Stimulated activated CD8-positive, alpha-beta memory T cell treated with anti-CD3 and anti-CD28 coated beads, Interleukin-4, amount 100 ng/mL, for 4 hours (primary cell): ENCODE measurements at places on chromosomes 1 and 21.

GRCh38 chr1:214326406-214326805, 45.4 kb downstream of the SMYD2 start:
- no peak for DNase-seq

- DNase-seq = no peak
Observed at GRCh38 chr1:90204780-90205179, 209.9 kb downstream of the ZNF326 start.

DNA sequence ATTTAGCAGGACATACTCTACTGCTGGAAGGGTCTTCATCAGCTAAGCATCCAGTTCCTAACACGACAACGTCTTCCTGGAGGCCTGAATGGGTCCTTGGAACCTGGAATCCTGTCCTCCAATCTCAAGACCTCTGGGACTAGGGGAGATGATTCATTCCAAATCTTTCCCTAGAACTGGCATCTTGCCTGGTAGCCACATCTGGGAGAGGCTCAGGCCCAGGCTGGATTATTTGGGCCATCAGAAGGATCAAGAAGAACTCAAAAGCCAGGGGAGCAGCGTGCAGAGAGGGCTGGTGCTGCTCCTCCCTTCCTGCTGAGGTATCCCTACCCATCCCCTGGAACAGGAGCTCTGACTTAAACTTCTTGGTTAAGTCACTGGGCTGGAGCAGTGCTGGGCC, 2.8 kb upstream of the PHLDA3 start:
- no peak for DNase-seq

- DNase-seq = no peak
Observed at GRCh38 chr1:216820345-216820744, 97.1 kb upstream of the ESRRG start.

DNA sequence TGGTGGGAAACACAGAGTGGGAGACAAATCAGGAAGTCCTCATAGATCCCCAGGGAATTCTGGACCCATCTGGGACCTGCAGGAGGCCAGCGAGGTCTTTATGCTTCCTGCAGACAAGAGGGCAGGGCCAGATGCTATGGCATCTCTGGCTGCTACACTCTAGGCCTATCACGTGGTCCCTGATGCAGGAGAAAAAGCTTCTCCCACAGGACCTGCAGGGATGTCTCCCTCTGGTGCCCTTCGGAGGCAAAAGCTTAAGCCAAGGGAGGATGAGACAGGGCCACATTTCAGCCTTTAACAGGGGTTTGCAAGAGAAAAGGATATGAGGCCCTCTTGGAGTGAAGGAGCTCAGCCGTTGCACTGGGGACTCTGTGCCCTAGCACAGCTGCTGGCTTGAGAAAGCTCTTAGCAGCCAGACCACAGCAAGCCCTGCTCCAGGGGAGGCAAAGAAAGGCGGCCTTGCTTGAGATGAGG, 243.0 kb downstream of the C1orf94 start:
- no peak for DNase-seq

DNA sequence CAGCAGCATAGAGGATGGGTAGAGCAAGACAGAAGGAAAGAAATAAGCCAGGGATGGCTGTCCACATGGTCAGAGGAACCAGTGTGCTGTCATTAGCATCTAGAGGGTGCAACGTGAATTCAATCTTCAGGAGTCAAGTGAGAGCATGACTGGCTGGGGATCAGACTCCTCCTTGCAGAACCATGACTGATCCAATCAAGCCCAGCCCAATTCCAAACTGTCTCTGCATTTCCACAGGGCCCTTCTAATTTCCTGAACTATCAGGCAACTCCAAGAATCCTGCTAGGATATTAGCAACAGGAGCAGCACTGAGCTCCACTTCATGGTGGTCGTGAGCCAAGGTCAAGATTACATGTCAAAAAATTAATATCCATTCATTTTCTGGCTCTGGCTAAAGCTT, 166.8 kb upstream of the CAMK1G start:
- DNase-seq = no peak

- DNase-seq = no peak
Observed at GRCh38 chr1:220189750-220190347, 82.4 kb downstream of the RAB3GAP2 start.

DNA sequence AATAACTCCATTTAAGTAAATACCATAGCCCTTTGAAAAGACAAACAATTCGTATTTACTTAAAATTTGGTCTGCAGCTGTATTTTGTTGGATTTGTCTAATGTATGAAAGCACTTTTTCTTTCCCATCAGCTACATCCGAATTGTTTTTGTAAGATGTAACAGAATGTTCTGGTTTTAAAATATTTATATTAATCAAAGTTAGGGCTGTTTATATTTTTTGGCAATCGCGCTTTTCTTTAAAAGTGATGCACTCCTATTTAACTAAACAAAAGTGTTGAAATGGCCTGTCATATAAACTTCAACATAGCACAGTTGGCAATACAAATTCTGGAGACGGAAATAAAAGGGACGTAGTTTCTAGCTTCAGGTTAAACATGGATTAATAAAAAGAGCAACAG, 216.3 kb upstream of the ADGRL2 start:
- DNase-seq = no peak

DNA sequence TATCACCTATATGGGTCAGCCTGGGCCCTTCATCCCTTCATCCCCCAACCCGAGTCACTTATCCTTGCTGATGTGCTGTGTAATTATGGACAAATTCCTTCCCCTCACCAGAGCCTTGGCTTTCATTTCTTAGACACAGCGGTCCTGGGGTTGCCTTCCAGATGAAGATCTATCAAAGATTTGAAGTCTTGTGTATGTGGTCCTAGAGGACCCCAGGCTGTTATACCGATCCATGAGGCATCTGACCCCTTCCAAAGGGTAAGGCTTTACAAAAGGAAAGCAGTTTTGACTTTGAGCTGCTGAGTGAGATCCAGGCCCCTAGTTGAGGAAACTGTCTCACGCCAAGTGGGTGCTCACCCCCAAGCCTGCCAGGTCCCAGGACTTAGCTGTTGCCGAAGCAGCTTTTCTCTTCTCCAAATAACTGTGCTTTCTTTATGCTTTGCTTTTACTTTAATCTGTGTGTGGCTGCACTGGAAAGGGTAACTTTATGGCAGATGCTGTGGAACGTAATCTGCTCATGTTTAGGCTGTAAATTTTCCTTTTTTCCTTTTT, 37.6 kb downstream of the MAN1C1 start:
- DNase-seq = no peak

DNA sequence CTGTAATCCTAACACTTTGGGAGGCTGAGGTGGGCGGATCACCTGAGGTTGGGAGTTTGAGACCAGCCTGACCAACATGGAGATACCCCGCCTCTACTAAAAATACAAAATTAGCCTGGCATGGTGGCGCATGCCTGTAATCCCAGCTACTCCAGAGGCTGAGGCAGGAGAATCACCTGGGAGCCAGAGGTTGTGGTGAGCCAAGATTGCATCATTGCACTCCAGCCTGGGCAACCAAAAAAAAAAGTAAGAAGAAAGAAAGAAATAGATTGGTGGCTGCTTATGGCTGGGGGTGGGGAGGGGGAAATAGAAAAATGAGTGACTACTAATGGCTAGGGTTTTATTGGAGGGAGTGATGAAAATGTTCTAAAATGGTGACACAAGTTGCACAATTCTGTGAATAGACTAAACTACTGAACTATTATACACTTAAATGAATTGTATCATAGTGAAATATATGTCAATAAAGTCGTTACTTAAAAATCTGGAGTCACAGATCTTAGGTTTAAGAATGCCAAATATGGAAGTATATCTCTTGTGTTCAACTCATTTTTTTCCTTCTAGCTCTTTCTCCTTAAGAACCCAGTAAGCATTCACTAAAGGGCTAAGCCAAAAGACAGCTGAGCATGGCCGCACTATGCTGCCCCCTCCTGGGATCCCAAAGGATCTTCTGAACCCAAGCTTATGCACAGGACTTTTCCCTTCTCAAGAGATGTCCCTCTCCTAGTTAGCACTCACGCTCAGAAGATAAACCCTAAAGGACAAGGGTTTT, 3.2 kb upstream of the NPL start:
- no peak for DNase-seq

- no peak for DNase-seq
Observed at GRCh38 chr1:245240648-245241165, 85.9 kb downstream of the KIF26B start.

DNA sequence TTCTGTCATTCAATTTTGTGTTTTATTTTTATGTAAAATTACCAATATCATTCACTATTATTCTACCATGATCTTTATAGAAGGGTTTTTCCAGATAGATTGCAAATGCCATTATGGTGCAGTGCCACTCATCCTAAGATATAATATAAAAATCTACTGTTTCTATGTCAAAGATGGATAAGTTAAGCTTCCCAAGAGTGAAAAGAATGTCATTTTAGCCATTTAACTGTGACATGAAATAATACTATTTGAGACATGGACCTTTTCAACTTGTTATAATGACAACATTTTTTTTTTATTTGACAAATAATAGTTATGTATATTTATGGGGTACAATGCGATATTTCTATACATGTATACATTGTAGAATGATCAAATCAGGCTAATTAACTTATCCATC, 224.3 kb downstream of the RPS6KC1 start:
- no peak for DNase-seq

DNA sequence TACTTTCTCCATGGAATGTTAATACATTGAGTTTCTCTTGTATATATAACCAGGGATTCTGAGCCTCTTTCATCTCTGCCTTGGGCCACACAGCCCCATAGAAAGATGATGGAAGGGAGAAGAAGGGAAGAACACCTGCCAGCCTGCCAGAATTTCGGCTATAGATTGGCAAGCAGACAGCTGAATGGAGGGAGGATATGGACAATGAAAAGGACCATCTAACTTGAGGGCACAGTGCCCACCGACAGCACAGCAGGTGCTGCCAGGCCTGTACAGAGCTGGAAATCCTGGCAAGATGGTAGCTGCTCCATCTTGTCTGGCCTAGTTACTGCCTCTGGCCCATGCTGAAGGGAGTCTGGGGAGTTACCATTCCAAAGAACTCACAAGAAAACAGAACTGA, 244.3 kb downstream of the FGGY start:
- DNase-seq = no peak

DNA sequence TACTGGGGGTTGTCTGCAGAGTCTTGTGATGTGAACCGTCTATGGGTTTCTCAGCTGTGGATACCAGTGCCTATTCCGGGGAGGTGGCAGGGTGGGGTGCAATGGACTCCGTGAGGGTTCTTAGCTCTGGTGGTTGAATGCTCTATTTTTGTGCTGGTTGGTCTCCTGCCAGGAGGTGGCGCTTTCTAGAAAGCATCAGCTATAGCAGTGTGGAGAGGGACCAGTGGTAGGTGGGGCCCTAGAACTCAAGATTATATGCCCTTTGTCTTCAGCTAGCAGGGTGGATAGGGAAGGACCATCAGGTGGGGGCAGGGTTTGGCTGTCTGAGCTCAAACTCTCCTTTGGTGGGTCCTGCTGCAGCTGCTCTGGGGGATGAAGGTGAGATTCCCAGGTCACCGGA, 127.3 kb upstream of the PLD5 start:
- no peak for DNase-seq

GRCh38 chr1:182210417-182210816, 148.9 kb upstream of the ZNF648 start:
- no peak for DNase-seq

- DNase-seq = no peak
Observed at GRCh38 chr1:30423570-30423969, 299.8 kb downstream of the MATN1 start.

GRCh38 chr1:230965535-230965934, 13.1 kb downstream of the TTC13 start:
- DNase-seq = no peak

DNA sequence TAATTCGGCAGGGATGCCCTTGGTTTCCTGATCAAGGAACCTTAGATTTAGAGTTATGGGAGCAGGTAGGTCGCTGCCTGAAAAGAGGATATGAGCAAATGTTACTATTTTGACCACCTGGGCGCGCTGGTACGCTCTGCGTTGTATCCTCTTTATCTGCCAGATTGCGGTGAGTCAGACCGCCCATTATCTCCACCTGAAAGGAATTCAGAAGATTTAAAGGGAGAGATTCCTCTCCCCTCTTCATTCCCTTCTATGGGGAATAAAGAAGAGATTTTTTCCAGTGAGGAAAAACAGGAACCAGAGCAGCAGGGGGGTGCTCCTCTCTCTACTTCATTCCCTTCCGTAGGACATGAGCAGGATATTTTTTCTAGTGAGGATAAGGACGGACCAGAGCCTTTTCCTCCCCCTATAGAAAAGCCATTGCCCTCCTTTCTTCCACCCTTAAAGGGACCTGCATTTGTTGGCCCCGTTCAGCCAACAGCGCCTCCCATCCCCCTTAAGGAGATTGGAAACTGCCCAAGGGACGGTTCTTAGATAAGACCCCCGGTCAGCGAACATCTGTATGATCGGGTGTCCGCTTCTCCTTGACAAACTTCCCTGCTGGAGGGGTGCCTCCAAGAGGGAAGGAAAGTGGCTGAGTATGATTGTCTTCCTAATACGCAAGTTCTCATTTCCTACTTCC, 34.1 kb downstream of the CLCA1 start:
- DNase-seq = no peak
